ENCODE measurements at places on chromosomes 13 and 19. TPM values are rescaled to one million over a fixed set of nuclear protein-coding genes. Genes with fewer than 3 reads are reported as not detected.

ALG11 gene
- total RNA-seq = 34.0 TPM

SIGLEC8 gene
- not detected for total RNA-seq

PDCD5 gene
- total RNA-seq = 159 TPM

SIGLEC11 gene
- not detected for total RNA-seq

RXFP2 gene
- total RNA-seq = not detected

CALR3 gene
- not detected for total RNA-seq

SPACA4 gene
- total RNA-seq = not detected

MEIS3 gene
- 99.9 TPM for total RNA-seq

TLE6 gene
- total RNA-seq = not detected

ATP5F1D gene
- total RNA-seq = 140 TPM

OR7A17 gene
- not detected for total RNA-seq

ZNF91 gene
- 78.1 TPM for total RNA-seq

TJP3 gene
- total RNA-seq = not detected

NCCRP1 gene
- total RNA-seq = not detected

FBXO27 gene
- total RNA-seq = 4.9 TPM

AP1M2 gene
- total RNA-seq = not detected

BABAM1 gene
- total RNA-seq = 79.1 TPM

SLC10A2 gene
- 0.07 TPM for total RNA-seq

CD209 gene
- total RNA-seq = not detected

TRIM13 gene
- total RNA-seq = 57.4 TPM

KASH5 gene
- total RNA-seq = not detected

CAPN12 gene
- not detected for total RNA-seq

ARHGAP33 gene
- 109 TPM for total RNA-seq

ELANE gene
- not detected for total RNA-seq

KIR2DL4 gene
- not detected for total RNA-seq

CCDC159 gene
- 7.0 TPM for total RNA-seq

CYP2B6 gene
- total RNA-seq = not detected

LGALS7B gene
- total RNA-seq = not detected

RHPN2 gene
- total RNA-seq = 10.2 TPM

KLF1 gene
- not detected for total RNA-seq

NR1H2 gene
- total RNA-seq = 21.8 TPM

TMEM205 gene
- 36.1 TPM for total RNA-seq

ZNF491 gene
- total RNA-seq = 9.8 TPM

NUMBL gene
- 21.4 TPM for total RNA-seq

WASF3 gene
- 79.7 TPM for total RNA-seq

GPR4 gene
- not detected for total RNA-seq

ZNF606 gene
- 38.1 TPM for total RNA-seq

SMIM44 gene
- not detected for total RNA-seq

PEAK3 gene
- total RNA-seq = not detected

NXNL1 gene
- not detected for total RNA-seq

LGALS14 gene
- not detected for total RNA-seq

COLGALT1 gene
- 78.4 TPM for total RNA-seq

PNMA8A gene
- 29.9 TPM for total RNA-seq

CSNK1G2 gene
- 133 TPM for total RNA-seq

LILRA5 gene
- not detected for total RNA-seq

CEACAM7 gene
- not detected for total RNA-seq

LCP1 gene
- total RNA-seq = 7.6 TPM

ADGRE3 gene
- total RNA-seq = not detected

MRPS31 gene
- 32.0 TPM for total RNA-seq

WDR88 gene
- not detected for total RNA-seq

COL5A3 gene
- 0.86 TPM for total RNA-seq

PLK5 gene
- total RNA-seq = not detected

KLK4 gene
- total RNA-seq = not detected

CGB5 gene
- total RNA-seq = not detected

CASP14 gene
- not detected for total RNA-seq

ZNF563 gene
- total RNA-seq = 2.4 TPM

NCAN gene
- total RNA-seq = 13.8 TPM

ZNF486 gene
- total RNA-seq = 14.3 TPM

Data from neural crest cell (in vitro differentiated cells).